Spleen (tissue), 13 donors: ENCODE measurements at places on chromosomes 6 and 20. TPM values are rescaled to one million over a fixed set of nuclear protein-coding genes. Genes with fewer than 3 reads are reported as not detected.

- H3K4me1 ChIP-seq, result no peaks in the 10 kb centered on the region
- H3K36me3 ChIP-seq, result no peaks in the 10 kb centered on the region
- no peak overlapping the region for H3K4me3 ChIP-seq
Measured at GRCh38 chr20:32316667-32317066, 39.2 kb downstream of the KIF3B start.

DNA sequence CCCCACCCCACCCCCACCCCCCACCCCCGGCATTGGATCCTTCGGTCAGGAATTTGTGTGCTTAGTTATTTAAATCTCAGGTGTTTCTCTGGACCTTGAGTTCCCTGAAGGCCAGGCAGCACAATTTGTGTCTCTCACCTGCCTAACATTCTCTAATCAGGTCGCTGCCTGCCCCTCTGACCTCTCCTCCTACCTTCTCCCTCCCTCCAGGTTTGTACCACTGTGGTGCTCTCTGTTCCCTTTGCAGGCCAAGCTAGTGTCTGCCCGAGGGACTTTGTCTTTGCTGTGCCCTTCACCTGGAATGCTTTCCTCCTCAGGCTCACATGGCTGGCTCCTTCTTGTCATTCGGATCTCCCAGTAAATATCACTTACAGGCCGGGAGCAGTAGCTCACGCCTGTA is 131.4 kb upstream of the SLC2A12 start:
- no peaks in the 10 kb centered on the region for H3K27me3 ChIP-seq
- no peak overlapping the region for H3K27ac ChIP-seq
- H3K36me3 ChIP-seq, result no peaks in the 10 kb centered on the region
- no peak for DNase-seq
- peaks cover 6% of the 10 kb centered on the region for H3K4me1 ChIP-seq

DNA sequence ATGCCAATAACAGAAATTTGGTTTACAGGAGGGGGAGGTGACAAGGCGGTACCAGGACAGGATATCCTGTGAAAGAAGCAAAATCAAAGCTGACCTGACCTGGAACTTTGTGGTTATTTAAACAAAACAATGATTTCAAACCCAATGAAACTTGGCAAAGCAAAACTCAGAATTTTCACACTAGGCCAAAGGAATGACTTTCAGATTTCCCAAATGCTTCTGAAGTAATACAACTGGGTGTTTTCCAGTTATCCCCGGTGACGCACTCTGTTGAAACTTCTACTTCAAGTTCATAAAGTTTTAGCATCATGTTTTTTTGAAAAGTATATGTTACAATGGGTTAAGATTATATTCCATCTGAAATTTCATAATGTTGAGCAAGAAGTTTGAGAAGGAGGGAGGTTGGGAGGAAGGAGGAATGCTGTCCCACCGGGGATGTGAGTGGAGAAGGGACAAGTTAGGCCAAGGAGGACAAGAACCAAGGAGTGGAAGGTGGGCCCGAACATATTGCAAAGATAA is 78.1 kb upstream of the TRAF3IP2 start:
- peaks cover 93% of the 10 kb centered on the region for H3K36me3 ChIP-seq
- H3K4me1 ChIP-seq, result peaks cover 83% of the 10 kb centered on the region
- H3K27ac ChIP-seq, result peak overlapping the region; percentile 82
- no peaks in the 10 kb centered on the region for H3K27me3 ChIP-seq
- no peak for DNase-seq

DNA sequence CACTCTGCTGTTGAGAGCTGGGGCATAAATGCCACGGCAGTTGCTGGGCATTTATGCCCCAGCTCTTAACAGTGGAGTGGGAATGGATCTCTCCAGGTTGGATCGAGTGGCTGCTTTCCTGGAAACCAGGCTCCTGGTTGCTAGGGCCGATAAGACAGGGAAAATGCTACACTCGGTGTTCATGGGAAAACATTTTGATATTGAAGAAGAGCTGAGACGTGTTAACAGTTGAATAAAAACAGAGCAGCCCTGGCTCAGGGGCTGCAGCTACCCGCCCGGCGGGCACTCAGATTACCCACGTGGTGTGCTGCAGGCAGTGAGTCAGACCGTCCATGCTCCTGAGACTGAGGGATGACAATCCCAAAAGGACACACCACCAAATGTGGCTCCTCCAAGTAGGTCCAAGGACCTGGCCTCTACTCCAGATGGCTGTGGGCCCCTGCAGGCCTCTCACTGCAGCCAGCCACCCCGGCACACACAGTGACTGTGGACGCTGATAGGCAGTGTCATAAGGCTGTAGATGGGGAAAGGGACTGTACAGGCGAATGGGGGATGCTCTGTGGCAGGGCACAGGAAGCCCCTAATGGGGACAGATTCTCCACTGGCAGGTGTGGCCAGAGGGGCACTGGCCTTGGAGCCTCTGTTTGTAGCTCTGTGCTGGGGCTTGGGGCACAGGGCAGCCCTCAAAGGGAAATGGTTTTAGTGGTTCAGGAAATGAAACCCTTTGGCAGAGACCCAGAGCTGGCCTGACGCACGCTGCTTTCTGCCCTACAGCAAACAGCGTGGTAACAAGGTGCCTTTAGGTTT is 237.8 kb downstream of the LY86 start:
- no peaks in the 10 kb centered on the region for H3K36me3 ChIP-seq
- H3K4me1 ChIP-seq, result peaks cover 18% of the 10 kb centered on the region
- H3K27ac ChIP-seq, result peak overlapping the region; percentile 61
- DNase-seq, result peak; percentile 82

ZBTB2 gene
- polyA plus RNA-seq, result 11.0 TPM

DNA sequence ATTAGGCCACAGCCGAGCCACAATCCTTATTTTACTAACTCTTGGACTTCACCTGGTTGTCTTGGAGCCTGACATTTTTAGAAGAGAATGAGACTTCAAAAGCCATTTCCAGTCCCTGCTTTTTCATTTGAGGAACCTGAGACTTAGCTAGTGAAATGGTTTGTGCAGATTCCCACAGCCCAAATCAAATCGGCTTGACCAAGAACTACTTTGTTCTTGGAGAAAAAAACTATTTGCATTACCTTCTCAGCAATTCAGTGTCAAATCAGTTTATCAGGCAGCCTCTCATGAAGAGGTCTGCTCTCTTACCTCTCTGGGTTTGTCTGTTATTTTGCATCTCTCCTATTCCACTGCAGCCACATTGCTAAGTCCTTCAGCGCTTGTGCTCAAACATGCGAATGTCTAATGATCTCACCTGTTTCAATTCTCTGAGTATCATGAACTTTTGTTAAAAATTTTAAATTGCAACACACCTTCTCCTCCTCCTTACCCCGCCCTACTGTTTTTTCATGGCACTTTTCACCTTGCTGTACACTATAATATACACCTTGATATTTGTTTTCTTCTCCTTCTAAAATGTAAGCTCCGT is 573 bp upstream of the IFNGR1 start:
- H3K27me3 ChIP-seq, result no peaks in the 10 kb centered on the region
- H3K4me1 ChIP-seq, result peaks cover 80% of the 10 kb centered on the region
- H3K27ac ChIP-seq, result peak overlapping the region; percentile 99
- no peak for DNase-seq

- H3K4me1 ChIP-seq, result peaks cover 3% of the 10 kb centered on the region
- H3K4me3 ChIP-seq, result no peak overlapping the region
- no peaks in the 10 kb centered on the region for H3K36me3 ChIP-seq
- peak overlapping the region; percentile 58 for H3K27ac ChIP-seq
- no peaks in the 10 kb centered on the region for H3K27me3 ChIP-seq
- no peak for DNase-seq
Measured at GRCh38 chr6:11968241-11968806, 43.8 kb upstream of the HIVEP1 start.

SPEF1 gene
- polyA plus RNA-seq, result 0.06 TPM

DNA sequence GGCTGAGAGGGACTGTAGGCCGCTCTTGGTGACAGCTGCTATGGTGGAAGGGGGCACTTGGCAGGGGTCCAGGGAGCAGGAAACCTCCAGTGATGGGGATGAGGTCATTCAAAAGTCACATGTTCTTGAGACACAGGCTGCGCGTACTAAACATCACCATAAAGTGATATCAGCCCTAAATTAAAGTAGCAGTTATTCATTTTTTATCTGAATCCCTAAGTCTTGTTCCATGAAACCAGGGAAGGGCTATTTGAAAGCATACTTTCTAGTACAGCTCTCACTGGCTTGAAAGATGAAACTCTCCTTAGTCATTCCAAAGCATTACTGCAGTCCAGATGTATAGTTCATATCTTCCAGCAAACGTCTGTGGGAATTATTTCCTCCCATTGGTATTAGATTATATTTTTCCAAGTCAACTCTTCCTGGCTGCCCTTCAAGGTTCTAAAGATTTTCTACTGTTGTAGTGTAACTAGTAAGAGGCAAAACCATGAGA is 373.1 kb downstream of the CD109 start:
- H3K36me3 ChIP-seq, result no peaks in the 10 kb centered on the region
- no peaks in the 10 kb centered on the region for H3K4me1 ChIP-seq
- no peak for DNase-seq
- no peak overlapping the region for H3K4me3 ChIP-seq

FLOT1 gene
- 116 TPM for polyA plus RNA-seq

DNA sequence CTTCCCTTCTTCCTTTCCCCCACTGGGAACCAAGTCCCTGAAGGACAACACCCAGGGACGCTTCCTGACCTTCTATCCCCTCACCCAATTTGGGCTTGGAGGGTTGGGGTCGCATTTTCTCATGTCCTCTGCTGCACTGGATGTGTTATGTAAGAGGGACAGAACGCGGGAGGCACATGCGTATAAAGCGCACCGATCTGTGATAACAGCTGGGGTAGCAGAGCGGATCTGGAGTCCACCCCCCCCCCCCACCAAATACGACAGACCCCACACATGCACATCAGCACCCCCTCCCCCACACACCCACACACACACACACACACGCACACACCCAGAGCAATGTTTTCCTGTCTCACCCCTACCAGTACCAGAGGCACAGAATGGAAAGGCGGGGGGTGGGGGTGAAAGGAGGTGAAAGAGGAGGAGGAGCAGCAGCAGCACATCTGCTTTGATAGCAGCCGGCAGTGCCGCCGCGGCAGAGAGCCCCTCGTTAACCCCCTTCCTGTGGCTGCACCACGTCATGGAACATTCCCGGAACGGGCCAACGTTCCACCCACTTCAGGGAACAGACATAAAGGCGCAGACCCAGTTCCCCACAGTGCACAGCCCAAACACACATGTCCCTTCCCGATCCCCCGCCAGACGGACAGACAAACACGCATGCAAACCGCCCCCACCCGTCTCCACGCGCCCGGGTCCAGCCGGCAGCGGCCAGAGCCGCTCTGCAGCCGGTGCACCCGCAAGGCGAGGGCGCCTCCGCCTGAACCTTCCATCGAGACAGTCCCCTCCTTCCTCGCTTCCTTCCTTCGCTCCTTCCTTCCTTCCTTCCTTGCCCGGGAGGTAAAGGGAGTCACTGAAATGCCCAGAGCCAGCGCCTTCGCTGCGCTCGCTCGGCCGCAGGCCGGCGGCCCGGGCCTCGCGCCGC is 590 bp downstream of the HIVEP2 start:
- H3K4me3 ChIP-seq, result peak overlapping the region; percentile 75
- DNase-seq, result peak; percentile 95
- H3K36me3 ChIP-seq, result no peaks in the 10 kb centered on the region
- peak overlapping the region; percentile 96 for H3K27ac ChIP-seq
- peaks cover 41% of the 10 kb centered on the region for H3K4me1 ChIP-seq
- no peaks in the 10 kb centered on the region for H3K27me3 ChIP-seq
